ENCODE measurements at places on chromosomes 4 and X.

- DNase-seq: peak; percentile 65
These were observed at the start of gene PDLIM3 for GRCh38 chr4:185534866-185535611. Gene PDLIM3, minus strand, starts transcription at chr4:185535507. Its CDS starts 73 bp downstream, at chr4:185535434.

- peak; percentile 43 for DNase-seq
These were observed 14.9 kb upstream of the PORCN start for GRCh38 chrX:48493890-48494364.

- DNase-seq: no peak
These were observed 6.7 kb upstream of the HSD17B10 start for GRCh38 chrX:53440621-53441517.

- no peak for DNase-seq
These were observed 26.5 kb upstream of the CYBB start for GRCh38 chrX:37753384-37753783.

DNA sequence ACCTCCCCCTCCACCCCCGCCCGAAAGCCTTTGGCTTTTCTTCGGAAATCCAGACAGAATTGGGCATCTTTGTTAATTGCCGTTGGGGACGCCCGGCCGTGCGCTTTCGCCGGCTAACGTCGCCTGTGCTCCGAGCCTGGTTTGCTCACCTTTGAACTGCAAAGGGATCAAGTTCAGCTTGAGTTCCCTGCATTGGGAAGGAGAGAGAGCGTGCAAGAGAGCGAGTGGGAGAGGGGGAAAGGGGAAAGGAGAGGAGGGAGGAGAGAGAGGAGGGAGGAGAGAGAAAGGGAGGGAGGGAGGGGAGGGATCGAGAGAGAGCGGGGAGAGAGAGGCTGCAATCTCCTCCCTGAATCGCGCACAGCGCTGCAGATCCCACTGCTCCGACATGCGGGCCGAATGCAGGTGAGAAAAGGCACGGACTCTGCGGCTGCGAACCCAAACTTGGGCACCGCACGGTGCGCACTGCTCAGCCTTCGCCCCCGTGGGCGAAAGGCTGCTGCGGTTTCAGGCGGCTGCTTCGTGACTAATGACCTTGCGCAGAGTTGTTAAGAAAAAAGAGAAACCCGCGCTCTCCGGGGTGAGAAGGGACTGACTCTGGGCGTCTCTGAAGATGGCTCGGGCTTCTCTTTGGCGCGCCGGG is at the start of gene PCDH7:
Gene PCDH7, plus strand, starts transcription at position 349 of the 640 bp plus-strand sequence. CDS start 1,054 bp downstream, outside the sequence.
- DNase-seq: peak; percentile 54

- no peak for DNase-seq
These were observed 39.2 kb upstream of the CRMP1 start for GRCh38 chr4:5932035-5932568.

GRCh38 chrX:78603908-78604307 is 55.2 kb downstream of the RTL3 start:
- DNase-seq: no peak

GRCh38 chr4:8079031-8079885 is 79.4 kb downstream of the ABLIM2 start:
- no peak for DNase-seq

GRCh38 chr4:39834269-39834668 is 136.3 kb downstream of the UBE2K start:
- DNase-seq: no peak

GRCh38 chr4:169260217-169260866 is 10.4 kb downstream of the SH3RF1 start:
- no peak for DNase-seq

DNA sequence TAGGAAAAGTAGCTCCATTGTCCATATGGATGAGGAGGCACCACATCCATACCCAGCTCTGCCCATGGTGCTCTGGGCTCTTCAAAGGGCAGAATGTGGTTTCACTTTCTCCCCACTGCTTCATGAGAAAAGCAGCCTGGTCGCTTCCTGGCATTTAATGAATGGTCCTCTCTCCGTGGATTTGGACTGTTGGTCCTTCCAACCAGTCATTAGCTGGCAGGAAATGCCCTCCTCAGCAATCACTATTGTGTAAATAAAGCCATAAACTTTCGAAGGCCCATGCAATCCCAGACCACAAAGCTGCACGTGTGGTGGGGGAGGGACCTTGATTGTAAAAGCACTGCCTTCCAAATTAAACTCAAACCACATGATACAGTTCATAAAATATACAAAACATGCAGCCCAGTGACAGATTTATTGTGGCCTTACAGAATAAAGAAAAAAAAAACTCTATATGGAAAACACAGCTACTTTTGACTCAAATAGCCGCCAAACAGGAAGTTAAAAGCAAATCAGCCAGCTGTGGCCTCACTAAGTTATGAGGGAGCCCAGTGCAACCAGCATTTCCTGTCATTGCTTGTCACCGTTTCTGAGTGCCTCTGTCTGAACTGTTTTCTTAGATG is 8.1 kb downstream of the MBNL3 start:
- no peak for DNase-seq

DNA sequence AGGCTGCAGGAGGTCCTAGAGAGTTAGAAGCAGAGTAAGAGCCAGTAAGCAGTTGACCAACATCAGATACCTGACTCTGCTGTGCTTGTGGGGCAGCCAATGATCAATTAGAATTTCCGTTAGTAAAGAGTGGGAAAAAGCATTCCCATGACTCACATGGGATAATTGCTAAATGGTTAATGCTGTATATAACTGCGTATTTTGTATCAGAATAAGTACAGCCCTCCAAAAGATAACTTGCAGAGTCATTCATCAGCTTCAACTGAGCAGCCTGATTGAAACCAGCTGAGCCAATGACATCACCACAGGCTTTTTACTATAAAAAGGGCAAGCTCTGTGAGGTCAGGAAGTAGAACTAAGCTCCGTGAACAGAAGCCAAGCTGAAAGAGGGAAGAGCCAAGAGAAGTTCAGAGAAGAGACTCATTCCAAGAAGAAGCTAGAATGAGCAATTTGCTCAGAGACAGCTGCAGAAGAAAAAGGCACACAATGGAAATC is 67.9 kb downstream of the PPP3CA start:
- DNase-seq: no peak

DNA sequence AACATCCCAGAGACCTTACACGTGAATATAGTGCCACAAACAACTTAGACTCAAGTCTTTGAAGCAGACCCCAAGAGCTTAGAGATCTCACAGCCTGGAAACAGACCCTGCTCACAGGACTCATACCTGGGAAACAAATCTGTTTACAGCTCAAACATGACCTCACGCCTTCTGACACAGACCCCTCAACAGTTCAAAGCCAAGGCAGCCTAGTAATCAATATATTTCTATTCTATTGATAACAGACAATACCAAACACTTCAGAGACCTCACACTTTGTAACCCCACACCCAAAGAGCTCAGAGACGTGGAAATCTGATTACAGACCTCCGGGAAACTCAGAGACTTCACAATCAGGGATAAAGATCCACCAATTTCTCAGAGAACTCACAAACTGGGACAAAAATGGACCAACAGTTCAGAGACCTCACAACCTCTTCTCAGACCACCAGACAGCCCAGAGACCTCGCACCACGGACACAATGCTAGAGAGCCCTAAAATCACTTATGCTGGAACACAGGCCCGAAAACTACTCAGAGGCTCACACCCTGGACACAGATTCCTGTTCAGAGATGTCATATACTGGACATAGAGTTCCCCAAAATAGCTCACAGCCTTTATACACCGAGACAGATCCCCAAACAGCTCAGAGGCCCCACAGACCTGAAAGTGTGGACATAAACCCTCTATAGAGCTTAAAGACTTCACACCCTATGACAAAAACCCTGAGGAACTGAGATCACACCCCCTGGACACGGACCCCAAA is 14.8 kb downstream of the SUV39H1 start:
- DNase-seq: no peak

DNA sequence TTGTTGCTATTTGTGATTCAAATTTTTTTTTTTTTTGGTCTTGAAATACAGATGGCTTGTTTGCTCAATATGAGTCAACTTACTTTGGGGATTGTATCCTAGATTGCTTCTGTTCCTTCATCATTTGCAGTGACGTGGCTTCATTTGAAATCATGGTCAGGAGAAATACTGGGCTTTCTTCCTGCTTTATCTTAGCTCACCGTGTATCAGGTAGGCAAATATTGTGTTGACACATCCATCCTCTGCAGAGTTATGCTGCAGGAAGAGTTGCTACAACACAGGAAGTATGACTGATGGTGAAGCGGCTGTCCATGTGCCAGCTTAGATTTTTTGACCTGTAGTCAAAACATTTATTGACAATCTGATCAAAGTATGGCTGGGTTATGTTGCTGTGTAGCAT is 232.2 kb downstream of the C4orf33 start:
- DNase-seq: no peak

DNA sequence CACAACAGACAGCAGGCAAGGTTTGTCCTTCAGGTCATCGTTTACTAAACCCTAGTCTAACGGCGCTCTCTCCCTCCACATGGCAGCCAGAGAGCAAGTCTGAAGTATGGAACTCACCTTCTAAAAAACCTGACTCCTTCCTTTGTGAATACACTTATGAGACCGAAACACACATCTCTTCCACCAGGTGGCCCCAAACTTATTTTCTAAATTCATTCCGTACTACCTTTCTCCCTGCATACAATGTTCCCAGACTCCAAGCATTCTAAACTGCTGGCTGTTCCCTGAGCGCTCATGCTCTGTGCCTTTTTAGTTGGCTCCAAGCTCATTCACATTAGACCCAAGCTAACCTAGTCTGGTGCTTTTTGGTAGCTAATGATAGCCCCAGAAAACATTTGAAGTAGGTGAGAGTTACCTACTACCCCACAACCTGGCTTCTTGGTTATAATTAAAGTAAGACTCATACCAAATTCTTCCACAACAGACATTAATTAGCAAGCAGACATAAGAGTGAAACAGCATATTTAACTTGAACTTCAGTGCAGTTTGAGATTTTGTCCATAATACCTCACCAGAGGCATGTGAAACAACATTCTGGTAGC is 67.6 kb upstream of the DCLK2 start:
- peak; percentile 30 for DNase-seq

DNA sequence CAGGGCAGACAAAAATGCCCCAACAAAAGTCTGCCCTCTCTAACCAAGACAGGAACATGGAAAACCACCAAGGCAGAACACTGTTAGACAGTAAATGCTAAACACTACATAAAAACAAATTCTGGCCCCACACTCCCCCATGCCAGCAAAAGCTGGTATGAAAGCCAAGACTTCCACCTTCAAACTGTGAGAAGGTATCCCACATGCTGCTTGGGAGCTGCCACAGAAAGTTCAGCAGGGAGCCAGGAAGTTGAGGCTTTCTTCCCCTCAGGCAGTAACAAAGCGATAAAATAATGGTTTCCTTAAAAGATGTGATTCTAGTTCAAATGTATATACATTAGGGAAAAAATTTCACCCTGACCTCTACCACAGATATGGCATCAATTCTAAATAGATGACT is 770.4 kb upstream of the NDST4 start:
- DNase-seq: no peak

DNA sequence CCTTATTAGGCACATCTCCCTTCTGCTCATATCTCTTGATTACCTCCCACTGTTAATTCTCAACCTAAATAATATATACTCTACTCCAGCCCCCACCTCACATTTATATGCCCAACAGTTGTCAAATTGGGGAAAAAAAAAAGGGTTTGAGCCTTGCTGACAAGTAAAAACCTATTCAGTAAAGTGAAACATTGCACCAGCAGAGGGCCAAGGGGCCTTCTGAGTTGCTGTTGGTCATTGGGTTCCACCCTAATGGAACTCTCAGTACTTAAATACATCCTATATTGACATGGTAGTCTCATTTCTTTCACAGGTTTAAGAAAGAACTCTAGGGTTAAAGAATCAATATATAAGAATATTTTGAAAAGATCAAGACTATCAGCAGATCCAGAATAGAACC is 362.2 kb downstream of the SMARCA1 start:
- DNase-seq: no peak

DNA sequence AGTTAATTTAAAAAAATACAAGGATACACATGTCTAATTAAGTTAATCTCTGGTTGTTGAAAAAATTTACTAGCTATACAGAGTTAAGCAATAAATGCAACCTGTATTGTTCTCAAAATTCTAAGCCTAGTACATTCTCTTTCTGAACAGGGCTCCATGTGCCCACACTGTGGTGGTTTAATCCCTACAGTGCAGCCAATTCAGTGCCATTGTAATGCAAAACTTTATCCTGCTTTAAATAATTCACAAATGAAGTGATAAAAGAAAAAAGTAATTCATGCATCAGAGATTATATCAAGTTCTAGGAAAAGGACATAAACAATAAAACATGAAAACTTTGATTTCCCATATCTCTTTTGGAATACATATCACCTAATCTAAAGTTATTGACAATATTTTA is 1089.2 kb downstream of the C4orf33 start:
- no peak for DNase-seq

DNA sequence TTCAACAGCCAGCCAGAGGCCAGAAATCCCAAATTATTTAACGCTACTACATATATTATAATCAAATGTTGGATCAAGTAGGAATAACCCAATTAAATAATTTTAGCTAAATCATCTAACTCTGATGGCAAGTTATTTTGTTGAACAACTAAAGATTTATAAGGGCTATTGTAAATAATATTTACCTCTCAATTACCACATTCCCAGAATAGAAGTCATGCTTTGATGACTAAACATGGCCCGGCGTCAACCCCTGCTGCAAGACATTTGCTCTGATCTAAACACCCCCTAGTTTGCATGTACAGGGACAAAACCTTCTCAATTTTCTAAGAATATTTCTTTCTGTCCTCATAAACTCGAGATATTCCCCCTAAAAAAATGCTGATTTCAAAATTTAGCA is 14.2 kb downstream of the VEGFC start:
- DNase-seq: no peak

DNA sequence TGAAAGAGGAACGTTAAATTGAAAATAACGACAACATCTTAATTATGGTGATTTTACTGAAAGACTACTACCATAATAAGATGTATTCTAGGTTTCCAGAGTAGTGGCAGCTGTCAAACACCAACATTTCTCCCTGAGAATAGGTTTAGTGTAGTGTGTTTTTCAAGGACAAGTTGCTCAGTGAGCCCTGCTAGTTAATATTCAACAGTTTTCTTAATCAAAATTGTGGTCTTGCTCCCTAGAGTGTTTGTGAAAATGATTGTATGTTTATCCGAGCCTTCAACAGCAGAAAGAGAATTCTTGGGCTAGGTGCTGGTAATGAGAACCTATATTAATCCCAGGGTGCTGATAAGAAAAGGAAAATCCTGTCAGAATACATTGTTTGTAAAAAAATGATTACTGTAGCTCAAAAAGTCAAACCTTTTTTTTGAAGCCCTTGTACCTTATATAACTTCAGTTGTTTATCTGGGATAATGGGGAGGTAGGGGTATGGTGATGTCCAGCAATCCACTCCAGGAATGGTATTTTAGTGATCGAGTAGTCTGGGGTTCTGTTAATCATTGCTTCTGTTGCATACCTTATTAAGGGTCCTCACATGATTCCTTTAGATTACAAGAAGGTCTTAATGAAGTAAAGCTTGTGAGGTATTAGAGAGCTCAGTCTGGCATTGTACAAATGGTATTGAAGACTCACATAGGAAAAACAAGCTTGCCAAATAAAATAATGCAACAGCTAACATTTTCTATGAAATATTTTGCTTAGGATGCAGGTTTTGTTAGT is 110.7 kb downstream of the CCSER1 start:
- DNase-seq: no peak

- no peak for DNase-seq
These were observed 48.7 kb upstream of the SLC7A11 start for GRCh38 chr4:138290805-138291204.
